ENCODE measurements at places on chromosomes 1 and 21. TPM values are rescaled to one million over a fixed set of nuclear protein-coding genes. Genes with fewer than 3 reads are reported as not detected.

- no peak overlapping the region for H3K4me3 ChIP-seq
- no peak for DNase-seq
- H3K36me3 ChIP-seq, result peaks cover 67% of the 10 kb centered on the region
- no peaks in the 10 kb centered on the region for H3K27me3 ChIP-seq
- no peaks in the 10 kb centered on the region for H3K4me1 ChIP-seq
- H3K27ac ChIP-seq, result no peak overlapping the region
Measured at GRCh38 chr1:222653178-222653827, 35.4 kb downstream of the MIA3 start.

Gene TNFRSF18
- total RNA-seq, result not detected

Gene HSD11B1
- total RNA-seq, result not detected

- H3K27ac ChIP-seq, result no peak overlapping the region
- peak; percentile 42 for DNase-seq
- no peak overlapping the region for H3K4me3 ChIP-seq
- no peaks in the 10 kb centered on the region for H3K27me3 ChIP-seq
- H3K36me3 ChIP-seq, result no peaks in the 10 kb centered on the region
Measured at GRCh38 chr1:5572794-5573193, 419.4 kb downstream of the NPHP4 start.

Gene MAST2
- 65.4 TPM for total RNA-seq

DNA sequence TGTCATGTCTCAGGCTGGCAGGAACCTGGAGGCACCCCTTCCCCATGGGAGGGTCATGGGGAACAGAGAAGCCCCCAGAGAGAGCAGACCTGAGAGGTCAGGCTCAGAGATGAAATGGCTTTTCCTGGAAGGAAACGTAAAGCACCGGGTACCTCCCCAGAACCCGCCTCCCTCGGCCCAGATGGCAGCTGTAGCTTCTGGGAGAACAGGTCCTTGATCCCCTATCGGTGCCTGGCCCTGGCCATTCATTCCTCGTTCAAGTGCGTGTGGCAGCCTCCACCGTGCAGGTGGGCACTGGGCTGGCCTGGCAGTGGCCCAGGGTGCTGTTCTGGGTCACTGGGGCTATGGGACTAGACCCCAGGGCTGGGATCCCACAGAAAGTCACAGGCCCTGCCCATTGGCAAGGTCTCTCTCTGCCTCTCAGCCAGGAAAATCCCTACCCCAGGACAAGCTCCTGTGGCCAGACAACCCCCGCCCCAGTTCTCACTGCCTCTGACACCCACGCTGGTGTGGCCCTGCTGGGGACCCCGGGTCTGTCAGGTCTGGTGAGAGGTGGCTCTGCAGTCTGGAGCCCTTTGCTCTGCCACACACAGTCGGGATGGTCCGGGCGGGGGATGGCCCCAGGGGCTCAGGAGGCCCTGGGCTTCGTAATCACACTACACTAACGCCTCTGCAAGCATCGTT lies 183.2 kb upstream of the VAMP3 start:
- no peak overlapping the region for H3K4me3 ChIP-seq
- no peaks in the 10 kb centered on the region for H3K27me3 ChIP-seq
- DNase-seq, result no peak
- no peaks in the 10 kb centered on the region for H3K4me1 ChIP-seq
- no peaks in the 10 kb centered on the region for H3K36me3 ChIP-seq
- H3K27ac ChIP-seq, result no peak overlapping the region

- no peak overlapping the region for H3K4me3 ChIP-seq
- no peaks in the 10 kb centered on the region for H3K36me3 ChIP-seq
- no peak overlapping the region for H3K27ac ChIP-seq
- no peak for DNase-seq
- no peaks in the 10 kb centered on the region for H3K27me3 ChIP-seq
Measured at GRCh38 chr1:18923756-18924211, 21.4 kb upstream of the ALDH4A1 start.

DNA sequence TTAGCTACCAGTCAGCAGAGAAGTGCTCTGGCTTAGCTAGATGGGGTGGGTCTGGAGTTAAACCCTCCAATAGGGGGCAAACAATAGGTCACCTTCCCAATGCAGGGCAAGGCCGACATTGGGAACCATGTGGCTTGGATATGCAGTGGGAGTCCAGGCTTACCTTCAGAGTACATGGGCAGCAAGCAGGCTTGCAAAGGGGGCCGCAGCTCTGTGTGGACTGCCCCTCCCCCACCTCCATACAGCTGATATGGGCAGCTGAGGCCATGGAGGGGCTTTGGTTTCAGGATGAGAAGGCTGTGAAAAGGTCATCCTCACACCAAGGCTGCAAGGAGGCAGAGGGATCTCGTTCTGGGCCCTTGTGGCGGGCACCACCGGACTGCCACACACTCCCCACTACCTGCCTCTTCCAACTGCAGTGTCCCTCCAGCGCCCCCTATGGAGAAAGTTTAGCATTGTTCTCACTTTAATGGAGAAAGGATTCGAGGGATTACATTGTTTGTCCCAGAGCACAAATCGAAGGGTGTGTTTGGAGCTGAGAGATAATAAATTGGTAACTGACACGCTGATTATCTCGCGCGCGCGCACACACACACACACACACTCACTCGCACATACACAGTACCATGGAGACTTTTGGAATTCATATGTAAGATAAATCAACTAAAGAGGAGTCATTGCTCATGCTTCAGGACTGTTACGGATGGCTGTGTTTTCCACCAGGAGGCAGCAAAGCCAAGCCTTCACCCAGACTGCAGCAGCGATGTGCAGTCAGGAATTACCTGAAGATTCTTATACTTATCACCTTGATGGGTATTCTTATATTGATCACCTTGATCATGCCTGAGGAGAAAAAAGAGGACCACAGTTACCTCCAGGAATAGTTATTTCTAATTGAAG lies 7.0 kb upstream of the SMCP start:
- H3K4me3 ChIP-seq, result no peak overlapping the region
- peaks cover 1% of the 10 kb centered on the region for H3K4me1 ChIP-seq

- no peaks in the 10 kb centered on the region for H3K4me1 ChIP-seq
- no peak overlapping the region for H3K27ac ChIP-seq
- no peaks in the 10 kb centered on the region for H3K36me3 ChIP-seq
- H3K27me3 ChIP-seq, result peaks cover 31% of the 10 kb centered on the region
Measured at GRCh38 chr1:75712306-75712705, 12.2 kb upstream of the ACADM start.

Gene AGRN
- 191 TPM for total RNA-seq

GRCh38 chr1:224919508-224919907 lies 10.0 kb upstream of the DNAH14 start:
- no peaks in the 10 kb centered on the region for H3K36me3 ChIP-seq
- DNase-seq, result no peak
- no peak overlapping the region for H3K4me3 ChIP-seq
- peaks cover 23% of the 10 kb centered on the region for H3K27me3 ChIP-seq
- H3K4me1 ChIP-seq, result no peaks in the 10 kb centered on the region

DNA sequence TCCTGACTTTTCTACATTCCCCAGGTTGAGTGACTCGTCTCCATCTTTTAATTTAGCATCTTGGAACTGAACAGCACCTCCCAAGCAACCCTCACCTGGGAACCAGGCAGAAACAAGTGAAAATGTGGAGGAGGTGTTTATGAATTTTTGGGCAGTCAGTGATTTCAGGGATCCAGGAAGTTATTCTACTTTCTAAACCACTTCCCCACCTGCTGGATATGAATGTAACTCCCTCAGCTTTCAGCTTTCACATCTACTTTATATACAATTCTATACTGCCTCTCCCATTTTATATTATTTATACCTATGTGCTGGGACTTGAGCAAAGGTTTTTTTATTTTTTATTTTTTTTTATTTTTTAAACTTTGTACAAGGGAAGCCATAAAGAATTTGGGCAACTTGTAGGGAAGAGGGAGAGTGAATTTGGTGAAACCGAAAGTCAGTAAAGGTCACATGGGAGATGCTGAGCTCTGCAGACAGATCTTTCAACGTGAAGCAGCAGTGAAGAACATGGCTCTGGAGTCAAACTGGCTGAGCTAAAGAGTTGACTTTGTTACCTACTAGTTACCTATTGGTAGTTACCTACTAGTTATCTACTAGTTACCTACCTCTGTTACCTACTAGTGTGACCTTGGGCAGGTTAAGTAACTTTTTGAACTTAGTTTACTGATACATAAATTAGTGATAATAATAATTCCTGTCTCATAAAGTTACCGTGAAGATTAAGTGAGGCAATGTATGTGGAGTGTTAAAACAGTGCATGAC lies 45.5 kb downstream of the DDR2 start:
- no peak for DNase-seq
- no peak overlapping the region for H3K4me3 ChIP-seq
- peaks cover 31% of the 10 kb centered on the region for H3K36me3 ChIP-seq
- no peaks in the 10 kb centered on the region for H3K27me3 ChIP-seq
- peaks cover 79% of the 10 kb centered on the region for H3K4me1 ChIP-seq

DNA sequence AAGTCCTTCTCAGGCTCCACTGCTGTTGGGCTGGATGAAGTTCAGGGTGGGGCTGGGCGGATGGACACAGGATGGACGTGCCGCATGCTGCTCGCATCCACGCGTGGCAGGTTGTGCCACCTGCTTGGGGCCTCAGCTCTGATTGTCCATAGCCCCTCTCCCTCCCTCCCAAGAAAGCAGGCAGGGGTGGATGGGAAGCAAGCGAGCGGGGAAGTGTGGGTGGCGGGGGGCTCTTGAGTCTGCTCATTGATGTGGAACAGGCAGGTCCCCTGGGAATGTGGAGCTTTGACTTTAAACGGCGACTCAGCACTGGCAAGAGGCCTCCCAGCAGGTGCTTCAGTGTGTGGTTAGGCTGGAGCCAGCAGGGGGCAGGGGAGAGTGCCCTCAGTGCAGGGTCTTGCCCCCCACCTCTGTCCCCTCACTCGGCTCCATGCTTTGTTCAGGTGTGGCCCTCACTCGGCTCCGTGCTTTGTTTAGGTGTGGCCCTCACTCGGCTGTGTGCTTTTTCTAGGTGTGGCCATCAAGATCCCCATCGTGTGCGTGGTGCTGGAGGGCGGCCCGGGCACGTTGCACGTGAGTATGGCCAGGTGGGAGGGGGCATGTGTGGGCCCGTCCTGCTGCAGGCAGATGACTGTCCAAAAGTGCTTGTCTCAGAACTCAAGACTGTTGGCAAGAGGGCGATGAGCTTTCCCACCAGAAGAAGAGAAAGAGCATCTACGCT lies 23.9 kb downstream of the TRPM2 start:
- DNase-seq, result no peak
- no peaks in the 10 kb centered on the region for H3K4me1 ChIP-seq
- no peaks in the 10 kb centered on the region for H3K36me3 ChIP-seq
- no peaks in the 10 kb centered on the region for H3K27me3 ChIP-seq
- no peak overlapping the region for H3K4me3 ChIP-seq
- no peak overlapping the region for H3K27ac ChIP-seq

DNA sequence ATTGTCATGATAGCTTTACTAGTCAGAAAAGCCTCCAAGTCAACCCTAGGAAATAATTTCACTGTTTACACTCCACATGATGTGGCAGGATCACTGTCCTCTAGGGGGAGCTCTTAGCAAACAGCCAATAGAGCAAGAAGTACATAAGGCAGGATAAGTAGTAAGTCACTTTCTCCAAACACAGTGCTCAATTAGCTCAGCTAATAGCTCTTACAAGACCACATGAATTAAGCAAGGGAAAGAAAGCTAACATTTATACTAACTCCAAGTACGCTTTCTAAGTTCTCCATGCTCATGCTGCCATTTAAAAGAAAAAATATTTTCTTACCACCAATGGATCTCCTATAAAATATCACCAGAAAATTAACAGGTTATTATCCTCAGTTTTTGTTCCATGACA lies 66.9 kb upstream of the LRIF1 start:
- no peaks in the 10 kb centered on the region for H3K36me3 ChIP-seq
- no peak overlapping the region for H3K27ac ChIP-seq
- DNase-seq, result no peak
- H3K27me3 ChIP-seq, result no peaks in the 10 kb centered on the region

DNA sequence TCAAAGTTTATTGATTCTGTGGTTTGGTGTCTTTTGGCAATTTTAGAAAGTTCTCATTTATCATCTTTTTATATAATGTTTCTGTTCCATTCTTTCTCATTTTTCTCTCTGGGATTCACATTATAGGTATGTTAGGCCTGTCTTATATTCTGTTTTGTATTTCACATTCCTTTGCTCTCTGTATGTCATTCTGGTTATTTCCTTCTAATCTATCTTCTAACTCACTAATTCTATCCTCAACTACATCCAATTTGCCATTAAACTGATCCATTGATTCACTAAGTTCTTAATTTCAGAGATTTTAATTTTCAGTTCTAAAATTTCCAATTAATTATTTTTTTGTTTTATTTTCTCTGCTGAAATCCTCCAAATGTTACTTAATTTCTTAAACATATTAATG lies 234.8 kb downstream of the FOXD2 start:
- peaks cover 4% of the 10 kb centered on the region for H3K36me3 ChIP-seq
- no peak overlapping the region for H3K4me3 ChIP-seq
- DNase-seq, result no peak
- H3K27me3 ChIP-seq, result peaks cover 23% of the 10 kb centered on the region

Gene MAP3K7CL
- 2.4 TPM for total RNA-seq

DNA sequence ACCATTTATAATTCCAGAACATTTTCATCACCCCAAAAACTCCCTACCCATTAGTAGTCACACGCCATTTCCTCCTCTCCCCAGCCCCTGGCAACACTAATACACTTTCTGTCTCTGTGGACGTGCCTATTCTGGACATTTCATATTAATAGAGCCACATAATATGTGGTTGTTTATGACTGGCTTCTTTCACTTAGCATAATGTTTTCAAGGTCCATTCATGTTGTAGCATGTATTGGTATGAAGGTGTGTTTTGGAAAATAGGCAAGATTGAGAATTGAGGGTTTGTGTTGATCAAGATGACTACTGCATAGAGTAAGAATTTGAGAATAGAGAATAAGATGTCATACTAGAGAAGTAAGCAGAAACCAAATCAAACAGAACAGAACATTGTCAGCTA lies 67.5 kb downstream of the ZFYVE9 start:
- DNase-seq, result no peak
- H3K27me3 ChIP-seq, result no peaks in the 10 kb centered on the region
- no peak overlapping the region for H3K4me3 ChIP-seq
- peaks cover 3% of the 10 kb centered on the region for H3K36me3 ChIP-seq

Gene ILDR2
- total RNA-seq, result not detected

- no peak for DNase-seq
- H3K4me1 ChIP-seq, result peaks cover 20% of the 10 kb centered on the region
- H3K4me3 ChIP-seq, result no peak overlapping the region
- H3K27me3 ChIP-seq, result no peaks in the 10 kb centered on the region
- no peak overlapping the region for H3K27ac ChIP-seq
- H3K36me3 ChIP-seq, result no peaks in the 10 kb centered on the region
Measured at GRCh38 chr1:150388241-150388640, 24.3 kb downstream of the RPRD2 start.

Gene AKNAD1
- total RNA-seq, result 0.70 TPM
